ENCODE measurements at places on chromosomes 2 and 18. TPM values are rescaled to one million over a fixed set of nuclear protein-coding genes. Genes with fewer than 3 reads are reported as not detected.
A peak's percentile ranks its signal among the peaks of the same experiment; 100 is the strongest.

DNA sequence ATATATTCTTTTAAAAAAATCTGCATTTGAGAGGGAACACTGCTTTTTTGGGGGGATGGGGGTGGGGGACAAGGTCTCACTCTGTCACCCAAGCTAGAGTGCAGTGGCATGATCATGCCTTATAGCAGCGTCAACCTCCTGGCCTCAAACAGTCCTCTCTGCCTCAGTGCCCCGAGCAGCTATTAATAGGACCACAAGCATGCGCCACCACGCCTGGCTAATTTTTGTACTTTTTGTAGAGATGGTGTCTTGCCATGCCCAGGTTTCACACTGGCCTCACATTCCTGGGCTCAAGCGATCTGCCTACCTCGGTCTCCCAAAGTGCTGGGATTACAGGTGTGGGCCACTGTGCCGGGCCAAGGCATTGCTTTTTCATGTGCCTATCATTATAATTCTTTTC, 154.2 kb downstream of the ATAD2B start:
- no peak overlapping the region for H3K27ac ChIP-seq
- no peaks in the 10 kb centered on the region for H3K4me1 ChIP-seq
- no peaks in the 10 kb centered on the region for H3K27me3 ChIP-seq
- no peak overlapping the region for H3K4me3 ChIP-seq

- no peak overlapping the region for H3K4me3 ChIP-seq
- no peaks in the 10 kb centered on the region for H3K4me1 ChIP-seq
- no peaks in the 10 kb centered on the region for H3K27me3 ChIP-seq
- H3K27ac ChIP-seq = no peak overlapping the region
Measured at GRCh38 chr2:172328103-172328841, 99.1 kb upstream of the ITGA6 start.

DNA sequence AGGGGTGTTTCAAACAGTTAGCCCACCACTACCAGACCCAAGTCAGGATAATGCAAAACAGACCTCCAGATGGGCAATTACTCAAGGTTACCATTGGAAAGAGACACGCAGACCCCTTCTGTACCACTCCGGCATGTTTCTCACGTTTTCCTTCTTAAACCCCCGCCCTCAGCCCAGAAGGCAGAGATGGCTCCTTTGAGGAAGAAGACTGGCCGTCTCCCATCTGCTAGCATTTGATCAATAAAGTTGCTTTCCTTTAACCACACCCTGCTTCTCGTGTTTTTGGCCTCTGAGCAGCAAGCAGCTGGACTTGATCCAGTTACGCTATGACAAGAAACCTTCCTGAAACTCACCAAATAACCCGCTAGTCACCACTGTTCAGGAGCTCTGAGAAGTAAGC, 1012.4 kb upstream of the GYPC start:
- H3K4me1 ChIP-seq = no peaks in the 10 kb centered on the region
- no peaks in the 10 kb centered on the region for H3K36me3 ChIP-seq
- H3K27ac ChIP-seq = no peak overlapping the region
- no peaks in the 10 kb centered on the region for H3K27me3 ChIP-seq

DNA sequence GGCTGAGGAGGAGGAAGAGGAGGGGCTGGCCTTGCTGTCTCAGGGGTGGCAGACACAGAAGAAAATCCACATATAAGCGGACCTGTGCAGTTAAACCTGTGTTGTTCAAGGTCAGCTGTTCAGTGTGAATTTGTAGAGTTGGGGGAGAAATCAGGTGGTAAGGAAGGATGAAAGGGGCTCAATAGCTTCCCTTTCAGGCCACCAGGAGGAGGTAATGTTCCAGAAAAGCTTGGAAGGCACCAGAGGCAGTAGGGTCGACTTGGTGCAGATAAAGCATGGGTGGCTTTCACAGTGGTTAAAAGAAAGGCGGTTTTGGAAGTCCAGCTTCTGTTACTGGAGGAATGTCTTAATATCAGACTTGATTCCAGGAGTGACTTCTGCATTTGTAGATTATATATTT, 167.4 kb downstream of the THSD7B start:
- H3K27ac ChIP-seq = no peak overlapping the region
- peak; percentile 30 for DNase-seq
- no peaks in the 10 kb centered on the region for H3K4me1 ChIP-seq
- H3K4me3 ChIP-seq = no peak overlapping the region
- H3K27me3 ChIP-seq = no peaks in the 10 kb centered on the region
- no peaks in the 10 kb centered on the region for H3K36me3 ChIP-seq

DNA sequence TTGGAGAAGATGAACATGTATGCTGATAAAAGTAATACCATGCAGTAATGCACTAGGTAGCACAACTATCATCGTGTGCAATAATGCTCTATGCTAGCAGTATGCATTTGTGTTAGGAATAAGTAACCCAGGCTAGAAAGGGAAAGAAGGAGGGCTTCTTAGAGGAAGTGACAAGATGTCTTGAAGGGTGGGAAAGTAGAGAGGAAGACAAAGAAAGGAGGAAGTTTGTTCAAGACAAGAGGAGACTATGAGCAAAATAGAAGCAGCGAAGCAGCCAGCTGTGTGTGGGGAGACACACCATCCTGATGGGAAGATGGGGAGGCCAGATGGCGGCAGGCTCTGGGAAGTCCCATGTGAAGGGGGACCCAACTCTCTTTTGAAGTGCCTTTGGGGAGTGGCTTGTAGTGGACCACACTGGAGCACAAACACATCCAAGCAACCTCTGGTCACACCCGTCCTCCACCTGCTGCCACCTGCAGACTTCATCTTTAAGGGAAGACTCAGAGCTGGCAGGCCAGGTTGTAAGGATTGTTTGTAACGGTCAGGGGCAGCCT, 39.9 kb upstream of the INHBB start:
- no peak overlapping the region for H3K27ac ChIP-seq
- no peaks in the 10 kb centered on the region for H3K27me3 ChIP-seq
- no peaks in the 10 kb centered on the region for H3K4me1 ChIP-seq
- DNase-seq = no peak
- no peak overlapping the region for H3K4me3 ChIP-seq
- H3K36me3 ChIP-seq = no peaks in the 10 kb centered on the region

- DNase-seq = peak; percentile 23
- peaks cover 28% of the 10 kb centered on the region for H3K27me3 ChIP-seq
- H3K4me1 ChIP-seq = peaks cover 23% of the 10 kb centered on the region
- H3K36me3 ChIP-seq = peaks cover 36% of the 10 kb centered on the region
- peak overlapping the region; percentile 90 for H3K27ac ChIP-seq
- H3K4me3 ChIP-seq = peak overlapping the region; percentile 99
Measured at GRCh38 chr2:221571551-221572218, 419 bp downstream of the EPHA4 start.

DNA sequence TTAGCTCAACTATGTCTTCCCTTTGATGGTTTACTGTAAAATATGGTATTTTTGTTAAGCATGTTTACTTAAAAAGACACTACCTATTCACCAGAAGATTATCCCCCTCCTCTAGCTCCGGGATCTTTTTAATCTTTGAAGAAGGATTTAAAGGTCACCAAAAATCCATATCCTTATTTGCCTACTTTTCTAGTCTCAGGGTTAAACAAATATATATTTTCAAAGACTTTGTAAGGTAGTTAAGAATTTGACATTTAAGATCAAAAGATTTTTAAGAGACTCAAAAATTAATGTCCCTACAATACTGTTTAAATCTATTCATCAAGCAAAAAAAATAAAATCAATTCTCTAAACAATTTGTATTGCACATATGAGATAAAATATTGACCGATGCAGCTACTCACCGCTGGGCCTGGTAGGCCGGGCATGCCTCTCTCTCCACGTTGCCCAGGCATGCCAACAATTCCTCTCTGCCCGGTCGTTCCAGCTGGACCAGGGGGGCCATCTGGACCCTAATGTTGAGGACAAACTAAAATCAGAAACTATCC, 76.1 kb downstream of the COL3A1 start:
- no peaks in the 10 kb centered on the region for H3K36me3 ChIP-seq
- H3K4me1 ChIP-seq = no peaks in the 10 kb centered on the region
- no peak overlapping the region for H3K27ac ChIP-seq
- no peaks in the 10 kb centered on the region for H3K27me3 ChIP-seq
- no peak for DNase-seq

DNA sequence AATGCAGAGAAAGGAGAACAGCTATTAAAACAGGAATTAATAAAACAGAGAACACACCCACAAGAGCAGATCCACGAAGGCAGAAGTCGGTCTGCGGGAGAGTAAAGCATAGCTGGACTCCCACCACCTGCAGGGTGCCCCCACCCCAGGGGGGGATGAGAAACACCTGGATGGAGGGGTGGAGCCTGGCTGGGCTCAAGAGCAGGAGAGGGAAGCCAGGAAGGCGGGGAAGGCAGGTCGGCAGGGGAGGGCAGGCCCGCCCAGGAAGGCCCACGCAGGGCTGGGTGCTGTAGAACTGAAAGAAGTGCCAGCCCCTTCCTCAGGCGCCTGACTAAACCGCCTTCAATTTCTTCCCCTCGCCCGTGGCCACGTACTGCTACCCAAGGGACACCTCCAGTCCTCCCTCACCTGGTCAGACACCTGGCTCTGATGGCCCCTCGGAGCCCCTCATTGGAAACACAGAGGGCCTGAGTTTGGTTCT, 175.4 kb downstream of the HDAC4 start:
- H3K4me1 ChIP-seq = peaks cover 12% of the 10 kb centered on the region
- H3K36me3 ChIP-seq = no peaks in the 10 kb centered on the region
- no peak for DNase-seq

GRCh38 chr2:55844986-55845385, 78.6 kb downstream of the EFEMP1 start:
- H3K36me3 ChIP-seq = no peaks in the 10 kb centered on the region
- no peak for DNase-seq
- H3K27ac ChIP-seq = no peak overlapping the region
- peaks cover 9% of the 10 kb centered on the region for H3K4me1 ChIP-seq
- no peak overlapping the region for H3K4me3 ChIP-seq

DNA sequence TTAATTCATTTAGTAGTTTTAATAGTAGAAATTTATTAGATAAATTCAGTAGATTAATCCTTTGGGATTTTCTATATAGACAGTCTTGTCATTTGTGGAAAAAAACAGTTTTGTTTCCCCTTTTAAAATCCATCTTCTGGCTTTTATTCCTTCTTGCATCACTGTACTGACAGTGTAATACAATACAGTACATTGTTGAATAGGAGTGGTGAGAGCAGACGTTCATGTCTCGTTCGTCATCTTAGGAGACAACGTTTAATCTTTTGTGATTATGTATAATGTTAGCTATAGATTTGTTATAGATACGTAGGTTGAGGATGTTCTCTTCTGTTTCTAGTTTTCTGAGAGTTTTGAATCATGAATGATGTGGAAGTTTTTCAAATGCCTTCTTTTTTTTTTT, 61.8 kb downstream of the NCOA1 start:
- H3K27ac ChIP-seq = no peak overlapping the region
- no peaks in the 10 kb centered on the region for H3K4me1 ChIP-seq
- no peaks in the 10 kb centered on the region for H3K36me3 ChIP-seq
- H3K27me3 ChIP-seq = no peaks in the 10 kb centered on the region

DNA sequence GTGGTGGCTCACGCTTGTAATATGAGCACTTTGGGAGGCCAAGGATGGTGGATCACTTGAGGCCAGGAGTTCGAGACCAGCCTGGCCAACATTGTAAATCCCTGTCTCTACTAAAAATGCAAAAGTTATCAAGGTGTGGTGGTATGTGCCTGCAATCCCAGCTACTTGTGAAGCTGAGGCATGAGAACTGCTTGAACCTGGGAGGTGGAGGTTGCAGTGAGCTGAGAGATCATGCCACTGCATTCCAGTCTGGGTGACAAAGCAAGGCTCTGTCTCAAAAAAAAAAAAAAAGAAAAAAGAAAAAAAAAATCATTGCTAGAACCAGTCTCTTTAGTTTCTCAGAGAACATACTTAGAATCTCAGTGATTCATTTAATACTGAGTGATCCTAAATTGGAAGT, 217.1 kb downstream of the DYM start:
- H3K27ac ChIP-seq = no peak overlapping the region
- no peak overlapping the region for H3K4me3 ChIP-seq
- no peaks in the 10 kb centered on the region for H3K4me1 ChIP-seq
- no peaks in the 10 kb centered on the region for H3K36me3 ChIP-seq

DNA sequence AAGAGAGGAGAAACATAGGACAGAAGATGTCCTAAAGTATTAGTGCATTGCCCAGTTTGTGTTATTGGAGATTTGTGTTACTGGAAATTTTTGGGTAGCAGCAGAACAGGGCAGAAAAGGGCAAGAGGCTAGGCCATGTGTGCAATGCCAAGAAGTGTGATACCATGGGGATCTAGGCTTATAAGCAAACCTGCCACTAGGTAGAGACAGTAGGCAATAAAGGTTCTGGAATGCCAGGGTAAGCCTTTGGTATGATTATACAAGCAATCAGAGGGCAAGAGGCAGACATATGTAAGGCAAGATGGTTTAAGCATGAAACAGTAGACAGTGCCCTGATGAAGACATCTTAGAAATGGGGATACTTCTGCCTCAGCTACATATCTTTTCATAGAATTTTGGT, 12.3 kb upstream of the CERS6 start:
- H3K27me3 ChIP-seq = no peaks in the 10 kb centered on the region
- no peak overlapping the region for H3K27ac ChIP-seq
- H3K4me1 ChIP-seq = peaks cover 13% of the 10 kb centered on the region
- no peak overlapping the region for H3K4me3 ChIP-seq
- H3K36me3 ChIP-seq = no peaks in the 10 kb centered on the region

DNA sequence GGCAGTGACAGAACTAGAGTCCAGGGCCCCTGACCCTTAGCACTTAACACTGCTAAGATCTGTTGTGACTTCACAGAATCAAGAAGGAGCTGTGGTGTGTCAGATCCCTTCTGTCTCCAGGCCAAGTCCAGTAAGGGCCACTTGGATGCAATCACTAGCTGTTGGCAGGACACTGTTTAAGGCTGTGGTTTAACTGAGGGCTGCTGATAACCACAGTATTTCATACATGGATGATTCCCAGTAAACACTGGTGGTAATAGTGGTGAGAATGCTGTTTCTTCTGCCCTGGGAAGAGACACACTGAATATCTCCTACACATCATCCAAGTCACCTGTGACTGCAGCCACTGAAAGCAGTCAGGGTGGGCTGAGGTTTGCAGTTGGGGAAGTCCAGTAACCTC, 77.7 kb upstream of the FBXO11 start:
- H3K27ac ChIP-seq = no peak overlapping the region
- no peak overlapping the region for H3K4me3 ChIP-seq
- no peaks in the 10 kb centered on the region for H3K27me3 ChIP-seq

DNA sequence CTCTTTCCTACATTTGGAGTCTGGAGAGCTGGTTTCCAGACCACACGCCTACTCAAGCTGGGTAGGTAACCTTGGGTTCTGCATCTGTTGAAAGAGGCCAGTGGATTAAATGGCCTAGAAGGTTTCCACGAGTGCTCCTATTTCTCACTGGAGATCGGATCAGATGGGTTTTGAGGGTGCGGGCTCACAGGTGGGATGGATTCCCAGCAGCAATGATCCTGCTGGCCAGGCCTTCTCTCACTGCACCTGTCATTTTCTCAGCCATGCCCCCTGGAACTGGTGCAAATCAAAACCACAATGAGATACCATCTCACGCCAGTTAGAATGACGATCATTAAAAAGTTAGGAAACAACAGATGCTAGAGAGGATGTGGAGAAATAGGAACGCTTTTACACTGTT, 747.5 kb upstream of the RAB6C start:
- H3K27me3 ChIP-seq = no peaks in the 10 kb centered on the region
- H3K4me1 ChIP-seq = no peaks in the 10 kb centered on the region
- no peaks in the 10 kb centered on the region for H3K36me3 ChIP-seq
- no peak for DNase-seq
- H3K27ac ChIP-seq = no peak overlapping the region

- no peak overlapping the region for H3K4me3 ChIP-seq
- no peaks in the 10 kb centered on the region for H3K27me3 ChIP-seq
- no peak overlapping the region for H3K27ac ChIP-seq
- DNase-seq = no peak
- no peaks in the 10 kb centered on the region for H3K36me3 ChIP-seq
Measured at GRCh38 chr2:17223211-17223610, 295.0 kb downstream of the RAD51AP2 start.

The PPP1R1C gene
- 2.7 TPM for total RNA-seq

The CHRND gene
- total RNA-seq = not detected

The RNF181 gene
- total RNA-seq = 101 TPM

The B3GNT7 gene
- 14.4 TPM for total RNA-seq

The IL18R1 gene
- 1.5 TPM for total RNA-seq

The REG1A gene
- total RNA-seq = not detected
